Activated CD4-positive, alpha-beta T cell treated with anti-CD3 and anti-CD28 coated beads for 4 hours (primary cell): ENCODE measurements at places on chromosomes 5 and 9.

DNA sequence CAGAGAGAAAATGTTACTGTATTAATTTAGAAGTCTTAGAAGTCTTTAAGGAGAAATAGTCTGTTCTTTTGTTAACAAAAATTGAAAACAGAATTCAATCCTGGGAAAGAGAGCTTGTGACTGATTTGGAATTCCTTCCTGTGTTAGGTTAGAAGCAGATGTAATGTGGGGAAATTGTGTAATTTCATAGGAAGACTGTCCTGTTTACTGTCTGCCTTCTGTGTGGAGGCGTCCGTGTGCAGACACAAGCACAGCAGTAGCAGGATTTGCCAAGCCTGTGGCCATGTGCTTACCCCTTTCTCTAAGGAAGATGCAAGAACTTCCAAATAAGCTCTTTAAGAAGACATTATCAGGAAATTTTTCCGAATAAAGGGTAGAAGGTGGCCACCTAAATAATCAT is 36.7 kb upstream of the F2R start:
- DNase-seq = no peak

DNA sequence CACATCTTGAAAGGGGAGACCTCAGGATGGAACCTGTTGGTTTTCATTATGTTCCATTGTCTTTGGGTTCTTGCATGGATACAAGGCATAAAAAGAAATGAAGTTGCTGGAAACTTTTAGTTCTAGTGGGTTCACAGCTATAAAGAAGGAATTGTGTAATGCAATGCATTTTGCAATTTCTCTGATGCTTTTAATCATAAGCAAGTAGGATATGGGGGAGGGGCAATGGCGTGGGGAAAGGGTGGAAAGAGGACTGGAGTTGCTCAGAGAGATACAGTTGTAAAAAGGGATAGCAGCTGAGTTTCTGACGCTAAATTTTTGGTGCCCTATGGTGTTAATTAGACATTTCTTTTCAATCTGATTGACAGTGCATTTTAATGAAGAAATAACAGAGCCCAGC is 88.6 kb upstream of the FANCC start:
- DNase-seq = no peak

DNA sequence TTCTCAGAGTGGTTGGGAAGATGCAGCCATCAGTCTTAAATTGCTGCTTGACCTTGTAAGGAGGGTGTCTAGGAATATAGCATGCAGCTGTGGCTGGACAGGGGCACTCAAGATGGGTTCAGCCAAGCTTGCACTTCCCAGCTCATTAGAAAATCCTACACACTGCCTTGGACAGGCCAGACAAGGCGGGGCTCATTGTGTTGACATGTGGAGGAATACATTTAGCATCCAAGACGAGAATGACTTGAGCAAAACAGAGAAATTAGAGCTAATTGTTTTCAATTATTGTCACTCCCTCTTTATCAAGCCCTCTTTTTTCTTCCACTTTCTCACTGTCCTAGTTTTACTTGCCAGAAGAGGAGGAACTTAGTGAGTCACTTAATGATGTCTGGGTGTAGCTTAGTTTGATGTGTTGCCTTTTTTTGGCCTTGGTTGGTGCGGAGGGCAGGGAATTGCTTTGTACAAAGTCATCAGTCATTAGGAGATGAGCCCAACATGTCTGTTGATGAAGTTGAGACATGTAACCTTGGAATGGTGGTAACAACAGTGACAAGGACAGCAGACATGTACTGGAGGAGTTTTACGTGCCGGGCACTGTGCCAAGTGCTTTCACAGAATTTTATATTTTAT is 1219.3 kb upstream of the WWC1 start:
- no peak for DNase-seq

- no peak for DNase-seq
Observed at GRCh38 chr5:61587125-61587524, 255.1 kb downstream of the ZSWIM6 start.

- DNase-seq = no peak
Observed at GRCh38 chr5:86974955-86975354, 292.7 kb upstream of the RASA1 start.

DNA sequence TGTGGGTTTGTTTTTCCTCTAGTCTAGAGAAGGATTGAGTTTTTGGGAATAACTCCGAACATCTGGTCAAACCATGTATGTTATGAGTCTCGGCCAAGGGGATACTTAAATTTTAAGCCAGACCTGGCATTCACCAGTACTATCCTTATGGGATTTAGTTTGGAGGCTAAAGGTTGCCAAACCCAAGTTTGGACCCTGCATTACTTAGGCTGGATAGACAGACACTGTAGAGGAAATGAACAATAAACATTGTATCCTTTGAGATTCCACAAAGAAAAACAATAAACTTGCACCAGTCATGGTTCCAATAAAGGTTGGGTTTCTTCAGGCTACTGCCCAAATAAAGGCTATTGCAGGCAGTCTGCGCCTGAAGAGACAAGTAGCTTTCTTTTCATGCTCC is 296.7 kb upstream of the MEF2C start:
- DNase-seq = no peak

- DNase-seq = no peak
Observed at GRCh38 chr5:121945261-121945660, 16.5 kb upstream of the SRFBP1 start.

DNA sequence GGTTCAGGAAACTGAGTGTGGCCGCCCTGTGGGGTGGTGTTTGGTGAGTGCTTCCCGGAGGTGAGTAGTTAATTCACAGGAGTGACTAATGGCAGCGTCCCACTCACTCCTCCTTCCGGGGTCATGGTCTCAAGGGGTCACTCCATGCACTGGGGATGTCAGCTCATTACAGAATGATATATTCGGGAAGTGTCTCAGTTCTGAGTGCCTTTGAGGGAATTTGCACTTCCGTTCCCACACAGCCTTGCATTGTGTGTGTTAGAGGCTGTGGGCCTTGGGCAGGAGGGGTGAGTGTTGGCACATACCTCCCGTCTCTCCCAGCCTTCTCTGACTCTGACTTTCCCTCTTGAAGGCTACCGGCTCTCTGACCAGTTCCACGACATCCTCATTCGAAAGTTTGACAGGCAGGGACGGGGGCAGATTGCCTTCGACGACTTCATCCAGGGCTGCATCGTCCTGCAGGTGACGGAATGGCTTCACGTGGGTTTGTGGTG is 10.5 kb upstream of the AHRR start:
- no peak for DNase-seq

- no peak for DNase-seq
Observed at GRCh38 chr5:53900677-53901076, 340.2 kb downstream of the NDUFS4 start.

- DNase-seq = no peak
Observed at GRCh38 chr5:164680216-164680615, 1174.8 kb downstream of the MAT2B start.
